ENCODE measurements at places on chromosomes 3 and 15.
A peak's percentile ranks its signal among the peaks of the same experiment; 100 is the strongest.

GRCh38 chr15:71748293-71748718 is 62.0 kb upstream of the NR2E3 start:
- no peak for DNase-seq

DNA sequence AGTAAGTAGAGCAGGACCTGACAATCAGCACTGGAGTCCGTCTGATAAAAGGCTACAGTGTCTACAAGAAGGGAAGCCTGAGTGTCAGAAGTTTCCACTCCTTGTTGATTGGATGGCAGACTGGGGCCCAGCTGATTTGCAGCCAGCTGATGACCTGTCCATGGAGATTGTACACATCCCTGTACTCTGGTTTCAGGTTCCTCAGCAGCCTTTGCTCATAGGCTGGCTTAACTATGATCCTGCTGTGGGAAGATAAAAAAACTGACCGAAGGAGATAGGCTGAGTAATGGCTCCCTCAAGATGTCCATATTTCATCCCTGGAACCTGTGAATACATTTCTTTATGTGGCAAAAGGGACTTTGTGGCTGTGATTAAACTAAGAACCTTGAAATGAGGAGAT is 11.7 kb upstream of the LACTB start:
- DNase-seq, result no peak

- no peak for DNase-seq
Measured at GRCh38 chr15:71646767-71647486, 163.4 kb upstream of the NR2E3 start.

- no peak for DNase-seq
Measured at GRCh38 chr3:15280853-15281532, 51.4 kb downstream of the SH3BP5 start.

GRCh38 chr15:100468285-100468684 is 60.5 kb downstream of the CERS3 start:
- no peak for DNase-seq

DNA sequence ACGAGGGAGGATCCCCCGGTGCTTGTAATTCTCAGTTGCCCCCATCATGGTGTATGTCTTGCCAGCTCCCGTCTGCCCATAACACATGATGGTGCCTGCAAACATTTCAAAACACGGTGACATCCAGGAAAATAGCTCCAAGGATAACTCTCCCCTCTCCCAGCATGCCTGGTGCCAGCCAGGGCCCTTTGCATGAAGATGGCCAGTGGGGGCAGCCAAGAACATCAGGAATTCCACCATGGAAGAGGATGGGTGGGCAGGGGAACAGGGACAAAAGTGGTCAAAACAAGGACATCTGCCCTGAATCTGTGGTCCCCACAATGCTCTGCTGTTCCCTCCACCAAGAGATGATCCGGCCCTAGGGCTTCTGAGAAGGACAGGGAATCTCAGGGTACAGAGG is 9.0 kb downstream of the KIF9 start:
- no peak for DNase-seq

GRCh38 chr3:66816090-66816761 is 181.9 kb upstream of the KBTBD8 start:
- no peak for DNase-seq

DNA sequence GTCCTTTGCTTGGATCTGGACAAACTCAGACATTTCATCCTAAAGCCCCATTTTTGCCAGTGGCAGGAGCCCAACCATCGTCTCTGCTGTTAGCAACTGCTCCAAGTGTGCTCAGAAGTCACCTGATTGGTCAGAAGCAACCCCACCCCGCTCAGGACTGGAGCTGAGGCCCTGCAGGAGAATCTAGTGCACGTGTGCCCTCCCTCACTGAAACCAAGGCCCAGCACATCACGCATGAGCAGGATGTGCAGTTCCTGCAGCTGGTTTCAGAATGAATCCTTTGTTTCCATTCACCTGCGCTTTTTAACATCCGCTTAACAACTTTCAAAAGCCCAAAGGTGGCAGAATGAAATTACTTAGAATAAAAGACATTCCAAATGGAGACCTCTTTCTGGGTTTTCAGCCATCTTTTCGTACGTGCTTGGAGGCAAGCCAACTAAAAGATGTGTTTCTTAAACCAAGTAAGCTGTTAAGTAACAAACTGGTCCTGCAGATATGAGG is 81.2 kb downstream of the SRGAP3 start:
- DNase-seq, result no peak

GRCh38 chr3:169575381-169575780 is 88.1 kb downstream of the MECOM start:
- no peak for DNase-seq

DNA sequence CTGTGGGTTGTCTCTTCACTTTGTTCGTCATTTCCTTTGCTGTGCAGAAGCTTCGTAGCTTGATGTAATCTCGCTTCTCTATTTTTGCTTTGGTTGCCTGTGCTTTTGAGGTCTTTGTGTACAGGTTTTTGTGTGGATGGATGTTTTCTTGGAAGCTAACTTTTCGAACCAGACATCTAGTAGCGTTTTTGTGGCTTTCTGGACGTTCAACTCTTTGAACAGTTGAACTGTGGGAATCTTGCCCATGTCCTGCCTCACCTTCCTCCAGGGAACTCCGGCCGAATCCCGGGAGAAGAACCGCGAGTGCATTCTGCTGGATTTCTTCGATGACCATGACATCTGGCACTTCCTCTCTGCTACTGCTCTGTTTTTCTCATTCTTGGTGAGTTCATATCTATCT is 70.6 kb downstream of the USF3 start:
- no peak for DNase-seq

DNA sequence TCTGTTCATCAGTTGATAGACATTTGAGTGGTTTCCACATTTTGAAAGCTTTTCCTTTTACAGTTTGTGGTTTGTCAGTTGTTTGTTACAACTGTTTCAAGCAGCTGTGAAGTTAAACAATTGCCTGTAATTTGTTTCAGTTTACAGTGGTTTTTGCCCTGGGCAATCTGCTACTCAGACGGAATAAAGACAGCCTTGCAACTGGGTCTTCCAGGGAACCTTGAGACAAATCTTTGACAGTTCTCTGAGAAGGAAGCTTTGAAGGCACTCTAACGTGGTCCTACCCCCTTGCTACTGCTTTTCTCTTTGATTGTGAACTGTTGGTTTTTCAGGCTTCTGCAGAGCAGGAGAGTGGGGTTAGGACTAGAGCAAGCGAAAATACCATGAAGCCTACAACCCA is 28.0 kb downstream of the LRRC28 start:
- DNase-seq, result no peak

DNA sequence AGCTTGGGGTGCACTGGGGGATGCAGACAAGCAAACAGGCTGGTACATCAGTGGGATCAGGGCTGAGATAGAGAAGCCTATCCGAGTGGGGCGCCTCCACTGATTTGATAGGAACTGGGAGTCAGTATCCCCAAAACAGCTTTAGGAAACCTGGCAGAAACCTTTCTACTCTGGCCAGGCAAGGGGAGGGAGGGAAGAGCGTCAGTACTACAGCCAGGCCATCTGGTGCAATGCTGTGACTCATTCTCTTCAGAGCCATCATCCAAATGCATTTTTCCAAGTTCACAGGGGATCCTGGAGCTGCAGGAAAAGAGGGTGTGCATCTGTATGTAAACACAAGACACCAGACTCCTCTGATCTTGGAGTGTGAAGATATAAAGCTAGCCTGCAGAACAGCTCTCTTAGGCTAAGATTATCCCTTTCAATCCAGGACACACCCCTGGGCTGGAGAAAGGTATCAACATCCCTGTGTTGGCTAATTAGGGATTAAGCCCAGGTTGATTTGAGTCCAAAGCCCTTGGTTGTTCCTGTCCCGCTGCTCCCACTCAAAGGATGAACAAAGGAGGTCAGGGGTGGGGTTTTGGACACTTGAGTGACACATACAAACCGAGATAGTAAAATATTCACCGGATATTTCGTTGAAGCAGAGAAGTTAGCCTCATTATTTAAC is 9.3 kb downstream of the GALNT15 start:
- DNase-seq, result no peak

GRCh38 chr3:123884203-123884831 is at the start of gene MYLK:
MYLK (minus strand) TSS chr3:123884332; CDS start chr3:123793841, 90,491 bp downstream.
- no peak for DNase-seq

DNA sequence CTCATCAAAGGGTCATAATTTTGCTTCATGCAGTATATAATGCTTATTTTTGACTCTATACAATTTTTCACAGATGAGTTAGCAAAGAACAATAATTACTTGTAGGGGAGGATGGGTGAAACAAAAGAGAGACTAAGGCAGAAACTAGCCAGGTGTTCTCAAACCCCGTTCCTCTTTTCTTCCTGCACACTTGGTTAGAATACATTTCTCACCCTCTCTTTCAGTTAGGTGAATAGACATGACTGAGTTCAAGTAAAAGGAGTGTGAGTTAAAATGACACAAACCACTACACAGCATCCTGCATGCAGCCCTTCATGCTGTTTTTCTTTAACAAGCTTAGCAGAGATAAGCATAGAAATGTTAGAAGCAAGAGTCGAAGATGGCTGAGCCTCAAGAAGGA is 922.2 kb downstream of the TBL1XR1 start:
- DNase-seq, result no peak

GRCh38 chr3:98705694-98706093 is 57.4 kb upstream of the ST3GAL6 start:
- DNase-seq, result no peak

GRCh38 chr3:192026661-192027060 is 565.7 kb downstream of the PYDC2 start:
- DNase-seq, result no peak

GRCh38 chr3:194832346-194833104 is 146.8 kb downstream of the FAM43A start:
- no peak for DNase-seq

GRCh38 chr3:29274667-29275066 is 6.2 kb upstream of the RBMS3 start:
- DNase-seq, result no peak

- no peak for DNase-seq
Measured at GRCh38 chr15:47338771-47339170, 378.5 kb upstream of the SEMA6D start.

- DNase-seq, result peak; percentile 32
Measured at GRCh38 chr3:10602769-10603768, 97.7 kb upstream of the ATP2B2 start.

DNA sequence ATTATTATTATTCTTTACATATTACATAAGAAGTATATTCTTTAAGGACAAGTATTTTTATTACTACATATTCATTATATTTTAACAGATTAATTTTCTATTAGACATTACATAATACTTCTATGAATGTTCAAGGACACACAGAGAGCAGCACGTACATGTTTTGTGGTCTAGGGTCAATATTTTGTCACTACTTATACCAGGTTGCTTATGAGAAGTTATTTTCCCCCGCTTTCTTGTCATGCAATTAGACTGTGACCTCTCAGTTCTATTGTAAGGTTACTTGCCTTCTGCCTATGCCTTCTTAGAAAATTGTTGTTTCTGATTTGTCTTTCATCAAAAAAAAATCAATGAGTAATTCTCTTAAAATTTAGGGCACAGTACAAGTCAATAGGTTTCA is 21.5 kb downstream of the BCHE start:
- no peak for DNase-seq

DNA sequence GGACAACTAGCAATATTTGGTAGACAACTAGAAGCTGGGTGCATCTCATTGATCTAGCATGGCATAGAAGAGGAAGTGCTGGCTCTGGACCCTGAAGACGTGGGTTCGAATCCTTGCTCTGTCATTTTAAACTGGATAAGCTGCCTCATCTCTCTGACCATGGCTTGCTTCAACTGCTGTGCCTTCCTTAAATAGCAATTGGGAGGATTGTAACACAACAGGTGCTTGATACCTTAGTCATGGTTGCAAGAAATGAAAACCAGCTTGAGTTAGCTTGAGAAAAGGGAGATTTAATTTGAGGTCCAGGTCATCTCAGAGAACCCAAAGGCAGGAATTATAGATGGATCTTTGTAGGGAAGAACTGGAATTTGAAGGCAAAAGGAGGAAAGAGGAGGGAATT is 14.8 kb upstream of the RGMA start:
- DNase-seq, result no peak

DNA sequence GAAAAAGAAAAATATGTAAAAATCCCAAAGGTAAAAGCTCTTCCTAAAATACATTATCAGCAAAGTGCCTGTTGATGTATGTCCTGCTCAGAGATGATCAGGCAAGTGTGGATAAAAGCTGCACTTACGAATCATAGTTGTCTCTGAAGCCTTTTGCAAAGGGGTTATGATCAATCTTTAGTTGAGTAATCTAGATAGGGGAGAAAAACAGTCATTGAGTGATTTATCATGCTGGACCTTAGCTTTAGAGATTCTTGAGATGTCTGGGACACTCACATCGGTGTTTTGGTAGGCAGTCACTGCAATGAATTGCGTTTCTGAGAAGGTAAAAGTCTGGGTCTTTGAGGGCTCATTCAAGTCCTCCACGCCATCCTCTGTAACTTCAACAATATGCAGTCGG is 3.7 kb downstream of the EOMES start:
- DNase-seq, result no peak

DNA sequence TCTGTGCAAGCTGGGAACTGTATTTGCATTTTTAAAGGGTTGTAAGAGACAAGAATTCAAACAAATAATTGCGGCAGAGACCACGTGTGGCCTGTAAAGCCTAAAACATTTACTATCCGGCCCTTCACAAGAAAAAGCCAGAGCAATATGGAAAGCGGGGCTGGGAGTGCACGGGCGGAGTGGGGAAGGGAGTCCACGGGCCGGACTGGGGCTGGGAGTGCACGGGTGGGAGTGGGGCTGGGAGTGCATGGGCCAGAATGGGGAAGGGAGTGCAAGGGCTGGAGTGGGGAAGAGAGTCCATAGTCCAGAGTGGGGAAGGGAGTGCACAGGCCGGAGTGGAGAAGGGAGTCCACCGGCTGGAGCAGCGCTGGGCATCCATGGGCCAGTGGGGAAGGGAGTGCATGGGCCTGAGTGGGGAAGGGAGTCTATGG is 41.2 kb downstream of the KLF15 start:
- no peak for DNase-seq

GRCh38 chr3:118292841-118293240 is 741.8 kb downstream of the IGSF11 start:
- no peak for DNase-seq

DNA sequence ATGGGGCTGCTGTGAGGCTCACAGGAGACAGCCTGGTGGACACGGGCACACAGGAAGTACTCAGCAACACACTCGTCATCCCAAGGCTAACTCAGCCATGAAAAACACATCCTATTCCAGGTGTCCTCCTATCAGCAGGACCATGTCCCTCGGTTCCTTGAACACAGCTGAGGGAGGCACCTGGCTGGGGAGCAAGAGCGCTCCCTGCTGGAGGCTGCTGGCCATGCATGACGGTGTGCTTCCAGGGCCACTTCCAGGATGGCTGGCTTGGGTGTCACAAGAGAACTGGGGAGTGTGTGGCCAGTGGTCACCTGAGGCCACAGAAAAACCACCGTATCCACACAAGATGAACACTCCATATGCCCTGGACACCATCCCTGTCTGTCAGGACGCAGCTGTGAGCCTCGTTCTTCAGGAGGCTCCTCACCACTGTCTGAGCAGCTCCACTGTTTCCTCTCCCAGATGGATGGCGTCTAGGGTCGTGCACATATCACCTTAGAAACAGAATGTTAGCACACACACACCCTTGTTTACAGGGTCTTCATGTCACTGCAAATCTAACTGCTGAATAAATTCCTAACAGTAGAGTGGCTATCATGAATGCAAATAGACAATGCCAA is 31.0 kb downstream of the POC1A start:
- DNase-seq, result peak; percentile 63

Measured in activated gamma-delta T cell treated with anti-CD3 and anti-CD28 coated beads, Interleukin-2, amount 50 U/mL, for 16 hours (primary cell).